ENCODE measurements at places on chromosomes 4 and X. TPM values are rescaled to one million over a fixed set of nuclear protein-coding genes. Genes with fewer than 3 reads are reported as not detected.

ARMCX2 gene
- 98.9 TPM for total RNA-seq

GPRASP1 gene
- 1.2 TPM for total RNA-seq

PRSS12 gene
- total RNA-seq, result 8.9 TPM

EREG gene
- total RNA-seq, result 126 TPM

GAGE12J gene
- not detected for total RNA-seq

SCRG1 gene
- not detected for total RNA-seq

CENPE gene
- total RNA-seq, result 11.6 TPM

RAB33A gene
- total RNA-seq, result not detected

WDFY3 gene
- total RNA-seq, result 32.0 TPM
